NCI-H2081 (cell line): ENCODE measurements at places on chromosomes 3 and 15.
A peak's percentile ranks its signal among the peaks of the same experiment; 100 is the strongest.

DNA sequence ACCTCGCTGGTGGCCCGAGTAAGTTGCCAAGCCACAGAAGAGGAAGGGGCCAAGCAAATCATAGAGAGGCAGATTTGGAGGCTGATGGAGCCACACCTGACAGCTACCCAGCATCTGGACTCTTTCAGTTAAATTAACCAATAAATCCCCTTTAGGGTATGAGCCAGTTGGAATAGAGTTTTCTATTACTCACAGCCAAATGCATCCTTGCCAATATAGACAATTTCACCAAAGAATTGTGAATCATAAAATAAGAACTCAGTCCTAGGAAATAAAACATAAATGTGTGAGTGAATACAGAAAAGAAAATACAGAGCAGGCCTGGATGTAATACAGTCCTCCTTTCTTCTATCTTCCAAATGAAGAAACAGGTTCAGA, 161.6 kb upstream of the ANKRD28 start:
- DNase-seq = no peak

GRCh38 chr3:159127021-159127392, 325.2 kb downstream of the MFSD1 start:
- no peak for DNase-seq

DNA sequence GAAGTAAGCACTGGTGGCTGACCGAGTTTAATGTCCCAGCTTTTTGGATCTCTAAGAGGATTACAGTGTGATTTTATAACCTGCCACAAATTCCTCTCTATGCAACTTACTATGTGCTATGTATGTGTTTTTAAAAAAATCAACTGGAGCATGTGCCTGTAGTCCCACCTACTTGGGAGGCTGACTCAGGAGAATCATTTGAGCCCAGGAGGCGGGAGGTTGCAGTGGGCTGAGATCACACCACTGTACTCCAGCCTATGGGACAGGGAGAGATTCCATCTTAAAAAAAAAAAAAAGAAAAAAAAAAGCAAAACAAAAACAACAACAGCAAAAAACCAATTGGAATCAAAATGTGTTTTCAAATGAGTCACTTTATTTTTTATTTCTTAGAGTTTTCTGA, 29.6 kb downstream of the DUT start:
- DNase-seq = no peak

GRCh38 chr3:105538483-105538882, 171.8 kb downstream of the ALCAM start:
- no peak for DNase-seq

GRCh38 chr3:62615258-62615849, 242.0 kb upstream of the FEZF2 start:
- DNase-seq = no peak

GRCh38 chr15:76954744-76955143, 23.2 kb downstream of the RCN2 start:
- peak; percentile 4 for DNase-seq

DNA sequence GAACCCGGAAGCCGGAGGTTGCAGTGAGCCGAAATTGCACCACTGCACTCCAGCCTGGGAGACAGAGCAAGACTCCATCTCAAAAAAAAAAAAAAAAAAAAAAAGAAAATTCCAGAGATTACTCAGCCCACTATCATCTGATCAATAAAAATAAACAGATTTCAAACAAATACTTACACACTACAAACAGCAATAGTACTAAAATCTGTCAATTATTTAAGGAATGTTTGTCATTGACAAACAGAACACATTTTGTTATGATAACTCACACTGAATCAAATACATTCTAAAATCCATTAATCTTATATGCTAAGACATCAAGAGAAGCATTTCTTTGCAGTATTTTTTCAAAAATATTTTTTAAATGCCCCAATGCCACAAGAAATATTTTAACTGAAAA, 7.6 kb downstream of the MYO9A start:
- DNase-seq = no peak

DNA sequence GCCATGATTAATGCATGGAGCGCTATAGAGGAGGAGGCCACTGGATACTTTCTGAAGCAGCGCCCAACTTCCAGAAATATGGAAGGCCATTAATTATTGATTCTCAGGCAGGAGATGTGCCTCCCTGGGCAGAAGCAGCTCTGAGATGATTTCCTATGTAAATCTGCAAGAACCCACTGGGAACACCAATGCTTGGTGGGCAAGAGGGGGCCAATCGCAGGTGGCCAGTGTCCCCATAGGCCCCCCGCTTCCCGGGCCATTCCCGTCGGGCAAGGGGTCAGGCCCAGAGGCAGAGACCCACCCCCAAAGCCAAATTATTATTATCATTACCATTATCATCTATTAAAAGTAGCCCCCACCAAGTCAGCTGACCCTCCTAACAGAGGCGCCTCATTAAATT, 288.0 kb upstream of the TLE3 start:
- no peak for DNase-seq

- DNase-seq = no peak
Observed at GRCh38 chr3:37465174-37465573, 290.8 kb upstream of the LRRFIP2 start.

GRCh38 chr3:186464424-186465093, 79.6 kb downstream of the CRYGS start:
- no peak for DNase-seq

GRCh38 chr15:83207009-83207659, 489 bp downstream of the HDGFL3 start:
- peak; percentile 38 for DNase-seq

DNA sequence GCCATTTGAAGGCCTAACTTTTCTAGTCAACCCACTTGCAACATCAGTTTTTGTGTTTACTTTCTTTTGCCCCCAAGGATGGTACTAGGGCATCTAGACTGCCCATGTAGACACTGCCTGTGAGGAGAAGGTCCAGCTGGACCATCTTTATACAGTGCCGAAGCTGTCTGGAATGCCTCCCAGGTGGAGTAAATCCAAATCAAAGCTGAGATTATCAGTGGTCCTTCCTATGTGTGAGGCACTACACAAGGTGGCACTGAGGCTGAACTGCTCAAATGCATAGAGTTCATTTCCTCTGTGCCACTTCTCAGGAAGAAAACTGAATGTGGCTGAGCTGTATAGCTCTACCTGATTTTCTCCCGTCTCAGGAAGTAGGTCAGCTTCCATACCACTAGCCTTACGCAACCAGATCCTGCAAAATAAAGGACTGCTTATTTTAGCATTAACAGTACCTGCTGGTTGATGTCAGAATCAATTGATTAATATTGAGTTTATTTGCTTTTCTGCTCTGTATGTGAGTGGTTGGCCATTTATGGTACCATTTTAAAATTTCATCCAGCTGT, 106.1 kb downstream of the GHSR start:
- no peak for DNase-seq

- DNase-seq = no peak
Observed at GRCh38 chr3:101702726-101703125, 16.2 kb upstream of the RPL24 start.

GRCh38 chr15:83881156-83881555, 227.2 kb downstream of the ADAMTSL3 start:
- no peak for DNase-seq

DNA sequence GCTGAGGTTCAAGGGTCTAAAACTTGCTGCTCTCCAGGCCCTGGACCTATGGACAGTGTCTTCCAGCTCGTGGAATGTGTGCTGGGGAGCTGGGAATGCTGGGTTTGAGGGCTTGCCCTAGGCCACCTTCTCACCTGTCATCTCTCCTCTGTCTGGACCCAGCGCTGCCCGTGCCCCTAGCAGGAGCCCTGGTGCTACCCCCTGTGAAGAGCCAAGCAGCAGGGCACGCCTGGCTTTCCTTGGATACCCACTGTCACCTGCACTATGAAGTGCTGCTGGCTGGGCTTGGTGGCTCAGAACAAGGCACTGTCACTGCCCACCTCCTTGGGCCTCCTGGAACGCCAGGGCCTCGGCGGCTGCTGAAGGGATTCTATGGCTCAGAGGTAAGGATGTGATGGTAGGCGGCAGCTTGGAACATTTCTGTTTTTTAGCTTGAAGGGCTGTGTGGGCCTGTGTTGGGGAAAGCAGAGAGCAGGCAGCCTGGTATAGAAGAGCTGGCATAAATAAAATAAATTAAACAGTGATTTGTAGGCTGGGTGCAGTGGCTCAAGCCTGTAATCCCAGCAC, 5.1 kb downstream of the CHRD start:
- no peak for DNase-seq

DNA sequence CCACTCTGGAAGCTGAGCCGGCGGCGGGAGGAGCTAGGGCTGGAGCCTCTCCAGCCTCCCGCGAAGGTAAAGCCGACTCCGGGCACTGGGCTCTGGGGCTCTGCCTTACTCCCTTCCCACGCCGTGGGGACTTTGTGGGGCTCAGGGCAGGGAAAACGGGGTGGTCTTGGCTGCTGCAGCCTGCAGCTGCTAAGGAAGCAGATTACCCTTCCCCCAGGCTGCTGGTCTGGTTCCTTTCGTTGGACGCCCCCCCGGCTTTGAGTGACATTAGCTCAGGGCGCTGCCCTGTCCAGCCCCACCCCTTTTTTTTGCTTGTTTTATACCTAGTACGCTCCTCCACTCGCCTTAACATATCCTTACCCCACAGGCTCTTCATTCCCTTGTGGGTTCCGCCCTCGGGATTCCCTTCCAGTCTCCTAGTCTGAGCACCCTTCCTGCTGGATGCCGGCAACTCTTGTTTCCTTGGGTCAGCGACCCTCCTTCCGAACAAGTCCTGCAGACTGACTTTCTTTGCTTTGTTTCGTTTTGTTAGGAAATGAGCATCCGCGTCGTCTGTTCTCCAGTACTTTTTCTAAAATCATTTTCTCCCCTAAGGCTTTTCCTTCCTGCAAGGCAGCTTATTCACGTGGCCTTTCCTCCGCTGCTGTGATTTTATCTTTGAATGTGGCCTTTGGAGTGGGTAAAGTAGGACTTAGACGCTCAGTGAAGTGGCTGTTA, 551 bp downstream of the DNAJC13 start:
- peak; percentile 32 for DNase-seq

- DNase-seq = peak; percentile 13
Observed at GRCh38 chr3:78112291-78113010, 1072.6 kb downstream of the ROBO2 start.

GRCh38 chr3:4645468-4645867, 152.3 kb downstream of the ITPR1 start:
- no peak for DNase-seq

- DNase-seq = no peak
Observed at GRCh38 chr3:124161448-124161847, 169.5 kb upstream of the ROPN1 start.

- no peak for DNase-seq
Observed at GRCh38 chr15:68632101-68632500, 53.3 kb downstream of the CORO2B start.

GRCh38 chr3:182212479-182213076, 500.9 kb downstream of the SOX2 start:
- DNase-seq = peak; percentile 99

- no peak for DNase-seq
Observed at GRCh38 chr3:30269751-30270445, 336.5 kb upstream of the TGFBR2 start.

- DNase-seq = no peak
Observed at GRCh38 chr3:39284457-39284881, 4.6 kb upstream of the CX3CR1 start.

- no peak for DNase-seq
Observed at GRCh38 chr3:11819146-11819689, 27.5 kb downstream of the TAMM41 start.

DNA sequence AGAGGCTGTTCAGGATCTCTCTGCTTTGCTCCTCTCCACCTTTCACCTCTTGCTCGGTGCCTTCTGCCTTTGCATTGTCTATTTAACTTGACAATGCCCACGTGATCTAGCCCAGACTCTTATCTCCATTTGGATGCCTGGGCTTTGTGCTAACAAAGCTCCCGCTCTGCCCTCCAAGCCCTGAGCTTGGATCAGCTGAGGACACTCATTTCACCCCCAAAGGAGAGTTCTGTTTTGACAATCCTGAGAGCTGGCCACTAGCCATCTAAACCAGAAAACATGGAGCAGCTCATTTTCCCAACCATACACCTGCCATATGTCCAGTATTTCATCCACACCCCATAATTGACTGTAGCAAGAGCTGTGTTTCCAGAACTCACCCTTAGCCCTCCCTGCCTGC, 12.8 kb downstream of the GPR176 start:
- DNase-seq = no peak

GRCh38 chr3:196142202-196142956, 60.5 kb upstream of the TFRC start:
- no peak for DNase-seq
